ENCODE measurements at places on chromosomes 16 and 17.

GRCh38 chr16:65227150-65227835 is 105.4 kb upstream of the CDH11 start:
- no peak for DNase-seq

DNA sequence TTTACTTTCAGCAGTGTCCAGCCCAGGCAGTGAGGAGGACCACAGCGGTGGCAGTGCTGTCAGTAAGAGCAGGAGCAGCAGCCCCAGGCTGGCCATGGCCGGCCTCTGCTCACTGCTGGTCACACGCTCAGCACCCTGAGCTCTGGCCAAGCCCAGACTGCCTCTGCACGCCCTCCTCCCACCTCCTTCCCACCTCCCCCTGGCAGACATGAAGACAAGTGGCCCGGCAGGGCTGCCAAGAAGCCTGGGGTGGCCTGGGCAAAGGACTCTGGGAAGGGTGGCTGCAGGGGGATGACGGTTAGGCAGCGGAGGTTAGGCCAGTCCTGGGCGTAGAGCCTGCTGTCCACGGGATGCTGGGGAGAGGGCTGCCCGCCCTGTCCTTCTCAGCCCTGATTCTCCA is at the start of gene C16orf89:
Gene C16orf89 (minus strand): TSS at position 144 of the 400 bp plus-strand sequence. CDS start 48 bp downstream, at position 96.
- no peak for DNase-seq

GRCh38 chr16:56841233-56841632 is 23.8 kb upstream of the SLC12A3 start:
- no peak for DNase-seq

DNA sequence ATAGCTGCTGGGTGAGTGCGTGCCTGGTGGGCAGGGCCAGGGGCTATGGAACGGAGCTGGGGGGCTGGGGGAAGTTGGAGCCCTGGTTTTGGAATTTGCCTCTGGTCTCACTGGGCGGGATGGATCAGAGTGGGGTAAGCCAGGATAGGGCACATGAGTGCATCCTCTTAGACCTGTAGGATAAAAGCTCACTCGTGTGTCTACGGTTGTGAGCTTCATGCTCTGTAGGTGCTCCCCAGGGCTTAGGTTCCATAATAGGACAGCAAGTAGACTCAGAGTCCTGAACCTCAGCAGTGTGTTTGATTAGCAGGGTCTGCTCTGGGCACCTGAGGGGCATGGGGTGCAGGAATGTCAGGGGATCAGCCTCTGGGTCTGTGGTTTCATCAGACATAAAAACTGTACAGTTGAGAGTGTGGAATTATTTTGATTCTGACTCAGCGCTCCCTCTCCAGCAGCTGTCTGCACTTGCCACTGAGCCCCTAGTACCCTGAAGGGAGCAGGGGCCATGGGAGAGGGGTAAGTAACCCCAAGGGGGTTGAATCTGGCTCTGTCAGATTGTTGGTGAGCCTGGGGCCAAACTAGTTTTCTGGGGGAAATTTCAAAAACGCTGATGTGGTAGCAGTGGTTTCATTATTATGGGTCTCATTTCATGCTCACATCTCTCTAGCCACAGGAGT is 84.2 kb upstream of the LGALS9 start:
- DNase-seq = no peak

- no peak for DNase-seq
These were observed 54.3 kb downstream of the SOCS1 start for GRCh38 chr16:11201498-11202259.

DNA sequence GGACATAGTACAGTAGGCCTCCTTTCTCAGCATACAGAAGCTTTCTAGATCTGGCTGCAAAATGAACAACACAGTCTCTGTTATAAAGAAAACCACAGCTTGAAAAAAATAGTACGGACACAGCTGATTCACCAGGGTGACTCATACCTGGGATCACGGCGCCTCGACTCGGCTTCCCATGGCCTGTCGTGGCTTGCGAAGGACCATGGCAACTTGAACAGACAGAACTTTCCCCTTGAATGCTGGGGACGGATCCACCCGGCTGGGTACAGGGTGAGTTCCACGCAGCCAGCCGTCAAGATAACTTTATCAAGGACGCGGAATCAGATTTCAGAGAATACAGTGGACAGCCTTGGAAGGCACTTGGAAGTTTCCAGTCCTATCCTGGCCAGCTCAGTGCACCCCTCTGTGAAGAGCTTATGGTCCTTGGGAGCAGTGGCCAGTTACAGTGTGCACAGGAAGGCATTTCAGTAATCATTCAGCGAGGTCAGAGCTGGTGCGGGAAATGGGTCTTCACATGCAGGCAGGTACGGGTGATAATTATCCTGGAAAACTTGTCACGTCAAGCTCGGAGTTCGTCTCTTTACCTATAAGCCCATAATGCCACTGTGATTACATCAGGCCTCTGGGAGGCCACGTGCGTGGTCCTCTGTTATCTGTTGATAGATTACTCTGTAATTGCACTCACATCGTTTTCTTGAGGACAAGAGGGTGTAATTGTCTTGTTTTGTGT is 57.9 kb upstream of the MAF start:
- no peak for DNase-seq

- no peak for DNase-seq
These were observed 37.1 kb downstream of the KNOP1 start for GRCh38 chr16:19680881-19681340.

GRCh38 chr17:28475151-28475900 is 1.9 kb downstream of the SLC13A2 start:
- no peak for DNase-seq

DNA sequence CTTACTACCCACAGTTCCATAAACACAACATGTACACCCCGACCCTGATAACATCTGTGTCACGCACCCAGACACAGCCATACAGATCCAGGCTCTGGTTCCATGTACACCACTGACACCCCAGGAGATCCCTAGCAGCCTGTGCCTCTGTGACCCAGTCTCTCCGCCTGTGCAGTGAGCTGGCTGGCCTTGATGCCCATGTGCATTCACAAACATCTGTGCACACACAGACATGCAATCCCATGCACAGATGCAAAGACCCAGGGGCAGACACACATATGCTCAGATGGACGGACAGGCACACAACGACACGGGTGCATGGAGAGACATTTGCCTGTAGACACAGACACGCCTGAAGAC is 4.1 kb downstream of the CCDC102A start:
- DNase-seq = no peak

- no peak for DNase-seq
These were observed 473.9 kb downstream of the PMP22 start for GRCh38 chr17:14791221-14791620.

DNA sequence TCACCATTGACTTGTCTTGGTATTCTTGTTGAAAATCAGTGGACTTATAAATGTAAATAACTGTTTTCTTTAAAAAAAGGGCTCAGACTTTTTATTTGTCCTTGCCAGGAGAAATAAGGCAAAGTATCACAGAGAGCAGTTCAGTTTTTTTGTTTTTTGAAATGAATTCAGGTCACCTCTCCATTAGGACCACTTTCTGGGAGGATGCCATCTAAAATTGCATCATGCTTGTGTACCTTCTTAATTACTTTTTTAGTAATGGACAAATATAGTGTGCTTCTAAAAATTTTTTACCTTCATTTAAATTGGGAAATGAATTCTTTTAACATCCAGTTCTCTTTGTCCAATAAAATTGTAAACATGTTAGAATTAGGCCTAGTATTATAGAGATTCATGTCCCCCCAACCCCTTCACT is 210.0 kb downstream of the BCAS3 start:
- DNase-seq = no peak

DNA sequence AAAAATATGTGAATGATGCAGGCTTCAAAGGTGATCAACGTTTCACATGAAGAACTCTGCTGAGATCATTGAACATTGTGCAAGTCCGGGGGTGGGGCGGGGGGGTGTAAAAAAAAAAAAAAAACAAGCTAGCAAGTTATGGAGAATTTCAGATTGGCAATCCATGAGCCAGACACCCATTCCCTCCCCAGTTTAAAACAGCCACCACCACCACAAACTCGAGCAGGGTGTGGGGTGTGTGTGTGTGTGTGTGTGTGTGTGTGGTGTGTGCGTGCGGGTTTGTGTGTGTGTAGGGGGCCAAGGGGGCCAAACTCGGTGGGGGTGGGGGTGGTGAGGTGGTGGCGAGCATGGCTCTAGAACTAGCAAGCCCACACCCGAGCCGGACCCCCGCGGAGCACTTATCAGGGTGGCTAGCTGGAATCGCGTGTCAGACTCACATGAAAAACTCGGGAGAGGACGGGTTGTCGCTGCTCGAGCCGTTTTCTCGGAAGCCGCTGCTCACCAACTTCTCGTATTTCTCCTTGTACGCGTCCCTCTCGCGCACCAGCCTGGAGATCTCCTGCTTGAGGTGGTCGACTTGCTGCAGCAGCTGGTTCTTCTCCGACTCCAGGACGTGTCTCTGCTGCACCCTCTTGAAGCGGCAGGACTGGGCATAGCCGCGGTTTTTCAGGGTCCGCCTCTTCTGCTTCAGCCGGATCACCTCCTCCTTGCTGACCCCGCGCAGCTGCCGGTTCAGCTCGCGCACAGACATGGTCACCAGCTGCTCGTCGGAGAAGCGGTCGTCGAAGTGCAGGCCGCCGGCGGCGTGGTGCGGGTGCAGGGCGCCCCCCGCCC is 2.0 kb downstream of the MAF start:
- peak; percentile 43 for DNase-seq

DNA sequence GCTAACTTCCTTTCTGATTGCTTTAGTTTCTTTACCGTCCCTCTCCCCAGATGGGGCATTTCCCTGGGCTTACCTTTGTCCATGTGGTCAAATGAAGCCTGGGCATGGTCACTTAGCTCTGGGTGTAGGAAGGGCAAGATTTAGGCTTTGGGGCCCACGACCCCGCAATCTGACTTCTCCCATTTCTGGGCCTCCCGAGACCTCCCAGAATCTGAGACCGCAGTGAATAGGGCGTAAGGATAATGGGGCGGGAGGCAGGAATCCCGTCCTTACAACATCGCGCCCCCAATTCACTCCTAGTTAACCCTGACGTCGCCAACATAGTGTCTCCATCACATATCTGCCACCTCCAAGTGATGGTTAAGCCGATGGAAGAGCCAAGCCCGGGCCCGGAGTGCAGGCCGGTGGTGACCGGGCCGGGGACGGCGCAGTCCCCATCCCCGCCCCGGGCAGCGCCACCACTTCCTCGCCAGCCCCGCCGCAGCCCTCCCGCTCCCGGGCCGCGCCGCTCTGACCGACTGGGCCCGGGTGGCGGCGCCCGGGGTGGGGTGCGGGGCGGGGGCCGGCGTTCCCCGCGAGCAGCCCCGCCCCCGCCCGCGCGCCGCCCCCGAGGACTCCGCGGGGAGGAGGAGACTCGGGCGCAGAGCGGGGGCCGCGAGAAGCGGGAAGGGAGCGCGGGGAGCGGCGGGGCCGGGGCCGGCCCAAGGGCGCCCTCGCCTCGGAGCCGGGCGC is at the start of gene RHBDL3:
Gene RHBDL3 (plus strand): TSS at position 641 of the 732 bp plus-strand sequence. CDS start 358 bp downstream, outside the sequence.
- DNase-seq = peak; percentile 28

DNA sequence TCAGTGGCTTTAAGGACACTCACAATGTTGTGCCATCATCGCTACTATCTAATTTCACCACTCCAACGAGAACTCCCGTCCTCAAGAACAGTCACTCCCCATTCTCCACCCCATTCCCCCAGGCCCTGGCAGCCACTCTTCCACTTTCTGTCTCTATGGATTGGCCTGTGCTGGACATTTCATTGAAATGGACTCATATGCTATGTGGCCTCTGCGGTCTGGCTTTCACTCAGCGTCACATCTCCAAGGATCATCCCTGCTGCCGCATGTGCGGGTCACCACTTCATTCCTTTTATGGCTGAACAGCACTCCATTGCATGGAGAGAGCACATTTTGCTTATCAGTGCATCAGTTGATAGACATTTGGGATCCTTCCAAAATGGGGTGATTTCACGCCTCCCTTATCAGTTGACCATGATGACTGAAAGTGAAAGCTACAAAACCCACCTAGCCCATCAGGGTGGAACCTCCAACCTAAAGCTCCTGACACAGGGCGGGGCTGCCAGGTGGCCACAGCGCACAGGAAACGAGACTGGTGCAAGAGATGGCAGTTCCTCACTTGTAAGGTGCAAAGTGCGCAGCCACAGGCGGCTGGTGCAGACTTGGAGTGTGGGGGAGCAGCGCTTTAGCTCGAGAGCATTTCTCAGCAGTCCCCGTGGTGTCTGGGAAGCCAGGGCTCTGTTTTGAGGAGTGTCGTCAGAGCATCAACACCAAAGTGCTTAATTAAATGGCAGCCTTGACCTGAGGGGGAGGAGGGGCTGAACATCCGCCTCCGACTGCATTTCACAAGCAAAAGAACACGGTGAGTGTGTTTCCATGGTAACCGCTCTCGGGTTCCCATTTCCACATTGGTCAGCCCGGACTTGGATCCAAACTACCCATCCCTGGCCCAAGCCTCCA is 23.8 kb downstream of the COTL1 start:
- DNase-seq = peak; percentile 51

DNA sequence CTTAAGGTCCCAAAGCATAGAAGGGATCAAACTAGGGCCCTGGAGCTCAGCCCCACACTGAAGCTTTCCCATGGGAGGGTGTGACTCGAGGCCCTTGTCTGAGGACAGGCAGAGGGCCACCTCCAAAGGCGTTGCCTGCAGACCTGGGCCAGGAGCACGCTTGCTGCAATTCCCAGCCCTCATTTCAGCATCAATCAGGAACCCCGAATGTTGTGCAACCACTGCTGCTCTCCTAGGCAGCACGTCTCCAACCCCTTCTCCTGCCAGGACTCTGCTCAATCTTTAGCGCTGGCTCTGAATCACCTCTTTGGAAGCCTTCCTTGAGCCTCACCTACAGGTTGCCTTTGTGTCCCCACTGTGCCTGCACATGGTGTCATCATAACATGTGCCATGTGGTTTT is 14.0 kb upstream of the ATP2C2 start:
- DNase-seq = no peak

- DNase-seq = peak; percentile 20
These were observed 97.3 kb downstream of the SDK2 start for GRCh38 chr17:73546770-73547536.

DNA sequence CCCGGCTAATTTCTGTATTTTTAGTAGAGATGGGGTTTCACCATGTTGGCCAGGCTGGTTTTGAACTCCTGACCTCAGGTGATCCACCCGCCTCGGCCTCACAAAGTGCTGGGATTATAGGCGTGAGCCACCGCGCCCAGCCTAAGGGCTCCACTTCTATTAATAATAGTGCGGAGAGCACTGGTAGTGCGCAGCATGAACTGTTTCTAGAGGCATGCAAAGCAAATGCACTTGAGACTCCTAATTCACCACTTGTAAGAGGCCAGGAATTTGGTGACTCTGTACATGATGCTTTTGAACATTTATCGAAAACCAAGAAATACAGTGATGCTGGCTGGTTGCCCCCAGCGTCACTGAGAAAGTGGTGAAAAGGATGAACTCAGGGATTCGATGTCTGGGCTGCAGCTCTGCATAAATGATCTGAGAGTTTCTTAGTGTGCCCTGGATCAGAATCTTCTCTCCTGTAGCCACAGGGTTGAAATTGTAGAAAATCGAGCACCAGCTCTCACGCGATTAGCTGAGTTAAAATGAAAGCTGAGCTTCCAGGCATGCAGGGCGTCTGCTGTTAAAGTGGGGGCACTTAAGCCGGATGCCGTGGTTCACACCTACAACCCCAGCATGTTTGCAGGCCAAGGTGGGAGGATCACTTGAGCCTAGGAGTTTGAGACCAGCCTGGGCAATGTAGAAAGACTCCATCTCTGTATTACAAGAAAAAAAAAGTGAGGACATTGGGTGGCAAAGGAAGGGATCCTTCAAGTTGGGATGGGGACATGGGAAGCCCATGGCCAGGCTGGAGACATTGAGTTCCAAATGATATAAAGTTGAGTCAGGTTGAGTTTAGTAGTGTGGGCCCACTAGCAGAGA is 4.8 kb downstream of the RNF213 start:
- DNase-seq = peak; percentile 61

All from stimulated activated CD4-positive, alpha-beta T cell treated with anti-CD3 and anti-CD28 coated beads, Interleukin-4, amount 100 ng/mL, for 1 hour (primary cell).